Right ventricle myocardium superior (tissue), 1 donor: ENCODE measurements at places on chromosomes 12 and 14. TPM values are rescaled to one million over a fixed set of nuclear protein-coding genes. Genes with fewer than 3 reads are reported as not detected.

DNA sequence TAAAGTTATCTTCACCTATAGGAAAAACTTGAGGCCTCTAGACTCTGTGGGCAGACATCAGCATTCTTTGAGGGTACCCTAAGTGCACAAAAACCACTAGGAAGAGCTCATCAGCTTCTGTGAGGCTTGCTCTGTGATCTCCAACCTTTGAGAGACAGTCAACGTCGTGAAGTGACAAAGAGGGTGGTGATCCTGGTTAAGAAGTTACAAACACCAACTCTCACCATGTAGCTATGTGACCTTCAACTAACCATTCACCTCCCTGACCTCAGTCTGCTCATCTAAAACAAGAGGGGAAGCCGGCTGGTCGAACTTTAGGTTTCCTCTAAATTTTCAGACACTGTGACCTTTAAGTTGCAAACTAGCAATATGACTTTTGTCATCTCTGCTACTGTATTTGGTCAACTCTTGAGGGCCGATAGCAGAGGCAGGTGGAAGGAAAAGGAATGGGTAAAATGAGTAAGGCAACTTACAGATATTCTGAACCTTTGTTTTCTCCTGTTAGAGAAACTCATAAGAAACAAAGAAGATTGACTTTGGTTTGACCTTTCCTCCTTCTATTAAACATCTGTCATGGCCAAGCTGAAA lies 103.2 kb upstream of the PARP11 start:
- DNase-seq = no peak

GRCh38 chr14:72261068-72261467 lies 328.8 kb downstream of the RGS6 start:
- no peak for DNase-seq

DNA sequence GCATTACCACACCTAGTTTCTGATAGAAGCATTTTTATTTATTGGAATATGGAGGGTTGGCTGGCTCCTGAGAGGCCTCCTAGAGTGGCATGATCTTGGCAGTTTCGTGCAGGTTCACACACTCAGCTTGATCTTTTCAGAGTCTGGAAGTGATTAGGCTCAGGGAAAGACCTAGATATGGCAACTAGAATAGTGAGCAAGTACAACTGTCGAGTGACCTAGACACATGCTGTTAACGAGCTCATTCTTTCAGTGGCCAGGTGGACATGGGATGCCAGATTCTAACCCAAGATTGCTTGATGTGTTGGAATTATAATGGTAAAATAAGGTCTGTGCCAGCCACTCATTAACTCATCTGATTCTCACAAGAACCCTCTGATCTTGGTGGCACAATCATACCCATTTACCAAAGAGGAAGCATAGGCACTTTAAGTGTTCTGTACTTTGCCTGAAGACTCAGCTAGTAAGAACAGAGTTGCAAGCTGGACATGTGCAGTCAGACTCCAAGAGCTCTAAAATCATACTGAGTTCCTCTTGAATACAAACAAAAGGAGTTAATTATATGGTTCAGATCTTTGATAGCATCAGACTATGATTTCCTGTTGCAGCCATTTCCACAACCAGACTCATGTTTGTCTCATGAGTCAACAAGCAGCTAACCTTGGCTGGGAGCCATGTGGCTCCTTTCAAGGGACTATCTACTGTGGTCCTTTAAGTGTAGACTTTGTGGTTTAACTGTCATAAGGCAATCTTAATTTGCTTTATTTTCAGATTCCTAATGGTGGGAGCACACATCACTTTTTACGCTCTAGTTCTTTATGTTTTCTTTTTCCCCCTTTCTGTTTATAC lies 144.2 kb downstream of the PLEKHA5 start:
- DNase-seq = peak; percentile 81

Gene MYH6
- total RNA-seq = 4,934 TPM

Gene KRT83
- total RNA-seq = not detected

GRCh38 chr14:93207468-93208308 lies 632 bp downstream of the UBR7 start:
- DNase-seq = peak; percentile 71

GRCh38 chr12:17928708-17929366 lies 161.2 kb downstream of the RERGL start:
- no peak for DNase-seq

Gene WNT1
- not detected for total RNA-seq

DNA sequence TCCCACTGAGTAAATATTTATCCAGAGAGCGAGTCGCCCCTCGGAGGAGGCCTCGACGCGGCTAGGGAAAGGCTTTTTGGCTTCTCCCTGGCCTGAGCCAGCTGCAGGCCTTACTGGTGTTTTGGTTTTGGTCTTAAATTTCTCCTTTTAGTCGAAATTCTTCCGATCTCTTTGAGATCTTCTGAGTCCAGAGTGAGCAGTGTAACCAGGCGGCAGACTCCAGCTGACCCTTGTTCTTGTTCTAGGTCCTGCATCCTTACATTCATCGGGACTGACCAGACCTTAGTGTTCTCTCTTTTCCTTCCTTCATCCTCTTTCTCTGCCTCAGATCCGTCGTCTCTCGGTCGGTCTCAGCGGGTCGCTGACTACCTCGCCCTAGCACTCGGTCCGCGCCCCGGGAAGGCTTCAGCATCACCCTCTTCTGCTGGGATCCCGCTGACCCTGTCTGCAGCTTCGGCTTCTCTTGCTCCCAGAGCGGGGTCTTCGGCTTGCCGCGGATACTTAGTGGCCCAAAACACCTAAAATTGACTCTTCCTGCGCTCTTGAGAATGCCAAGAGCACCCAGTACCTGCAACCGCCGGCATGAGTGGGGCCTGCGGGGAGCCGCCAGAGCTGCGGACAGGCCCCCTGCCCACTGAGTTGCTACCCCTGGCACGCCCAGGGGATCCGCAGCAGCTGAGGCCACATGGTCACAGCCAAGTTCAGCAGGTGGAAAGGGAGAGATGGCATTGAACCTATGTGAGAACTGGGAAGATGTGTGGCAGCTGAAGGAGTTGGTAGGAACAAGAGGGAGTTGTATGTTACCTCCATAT lies 2.4 kb upstream of the PAX9 start:
- DNase-seq = no peak

DNA sequence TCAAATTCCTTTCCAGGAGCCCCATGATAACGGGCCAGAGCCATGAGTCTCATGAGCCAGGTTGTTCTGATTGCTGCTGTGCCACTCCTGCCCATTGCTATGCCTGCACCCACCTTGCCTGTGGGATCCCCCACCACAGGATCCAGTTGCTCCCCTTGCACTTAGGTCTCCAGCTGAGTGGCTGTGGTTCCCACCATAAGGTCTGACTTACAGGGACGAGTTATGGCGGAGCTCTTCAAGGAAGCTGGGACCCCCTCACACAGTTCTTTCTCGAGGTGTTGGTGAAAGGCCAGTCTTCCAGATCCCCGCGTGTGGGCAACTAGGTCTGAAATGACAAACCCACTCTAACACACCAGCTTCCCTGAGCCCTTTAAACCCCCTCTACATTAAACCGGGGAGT lies 111.9 kb upstream of the C14orf180 start:
- no peak for DNase-seq

- no peak for DNase-seq
These were observed 33.4 kb downstream of the NELL2 start for GRCh38 chr12:44842669-44843068.

DNA sequence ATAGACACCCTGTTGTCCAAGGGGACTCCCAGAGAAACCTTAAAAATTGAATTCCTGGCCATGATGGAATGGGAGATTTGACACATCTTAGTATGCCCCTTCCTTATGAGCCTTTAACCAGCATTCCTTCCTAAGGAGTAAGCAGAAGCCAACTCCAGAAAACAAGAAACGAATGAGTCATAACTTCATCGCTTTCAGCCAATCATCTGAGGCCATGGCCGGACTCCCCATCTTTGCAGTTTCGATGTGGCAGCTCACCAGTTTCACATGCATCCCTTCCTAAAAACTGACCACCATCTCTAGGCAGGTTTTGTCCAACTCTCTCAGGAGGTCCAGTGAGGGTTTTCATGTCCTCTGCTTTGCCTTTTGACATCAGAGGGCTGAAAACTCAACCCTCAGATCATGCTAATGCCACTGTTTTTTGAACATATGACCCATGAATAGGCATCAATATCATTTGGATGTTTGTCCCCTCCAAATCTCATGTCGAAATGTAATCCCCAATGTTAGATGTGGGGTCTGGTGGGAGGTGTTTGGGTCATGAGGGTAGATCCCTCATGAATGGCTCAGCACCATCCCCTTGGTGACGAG lies 19.9 kb downstream of the DAAM1 start:
- no peak for DNase-seq

Gene GRIP1
- total RNA-seq = 4.1 TPM

GRCh38 chr14:51539571-51540037 lies 112.1 kb upstream of the FRMD6 start:
- DNase-seq = no peak

DNA sequence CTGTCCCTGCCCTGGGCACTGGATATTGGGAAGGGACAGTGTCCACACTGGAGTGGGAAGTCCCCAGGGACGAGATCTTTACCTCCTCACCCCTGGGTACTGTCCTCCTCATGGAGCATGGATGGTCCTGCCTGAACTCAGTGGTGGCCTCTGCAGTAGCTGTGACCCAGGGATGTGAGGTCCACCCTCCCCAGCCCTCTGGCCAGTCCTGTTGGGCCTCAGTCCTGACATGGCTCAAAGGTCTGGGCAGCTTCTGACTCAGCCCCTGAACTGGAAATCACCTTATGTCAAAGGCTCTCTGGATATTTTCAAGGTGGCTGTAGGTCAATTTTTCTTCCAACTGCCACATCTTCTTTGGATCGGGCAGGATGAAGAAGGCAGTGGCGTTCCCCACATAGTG lies 24.4 kb downstream of the SERPINA1 start:
- no peak for DNase-seq

Gene RNASE3
- total RNA-seq = not detected

DNA sequence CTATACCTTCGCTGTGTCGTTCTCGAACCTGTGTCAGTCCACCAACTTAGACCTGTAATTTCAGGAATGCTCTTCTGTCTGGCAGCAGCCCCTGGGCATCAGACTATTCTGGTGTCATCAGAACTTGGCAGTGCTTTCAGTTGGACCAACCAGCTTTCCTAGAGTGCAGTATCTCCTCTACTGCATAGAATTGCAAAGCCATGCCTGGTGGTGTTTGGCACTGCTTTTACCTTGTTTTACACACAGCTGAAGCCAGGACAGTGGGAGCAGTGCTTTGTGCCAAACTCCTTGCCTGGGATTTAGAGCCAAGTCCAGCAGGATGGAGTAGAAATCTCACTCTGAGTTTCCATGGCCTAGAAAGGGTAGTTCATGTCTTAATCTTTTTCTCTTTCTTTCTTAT lies 1.5 kb downstream of the FLVCR2 start:
- DNase-seq = no peak

GRCh38 chr14:61749867-61750266 lies 12.4 kb upstream of the SNAPC1 start:
- no peak for DNase-seq

GRCh38 chr12:14691560-14691959 lies 4.8 kb downstream of the GUCY2C start:
- peak; percentile 54 for DNase-seq

DNA sequence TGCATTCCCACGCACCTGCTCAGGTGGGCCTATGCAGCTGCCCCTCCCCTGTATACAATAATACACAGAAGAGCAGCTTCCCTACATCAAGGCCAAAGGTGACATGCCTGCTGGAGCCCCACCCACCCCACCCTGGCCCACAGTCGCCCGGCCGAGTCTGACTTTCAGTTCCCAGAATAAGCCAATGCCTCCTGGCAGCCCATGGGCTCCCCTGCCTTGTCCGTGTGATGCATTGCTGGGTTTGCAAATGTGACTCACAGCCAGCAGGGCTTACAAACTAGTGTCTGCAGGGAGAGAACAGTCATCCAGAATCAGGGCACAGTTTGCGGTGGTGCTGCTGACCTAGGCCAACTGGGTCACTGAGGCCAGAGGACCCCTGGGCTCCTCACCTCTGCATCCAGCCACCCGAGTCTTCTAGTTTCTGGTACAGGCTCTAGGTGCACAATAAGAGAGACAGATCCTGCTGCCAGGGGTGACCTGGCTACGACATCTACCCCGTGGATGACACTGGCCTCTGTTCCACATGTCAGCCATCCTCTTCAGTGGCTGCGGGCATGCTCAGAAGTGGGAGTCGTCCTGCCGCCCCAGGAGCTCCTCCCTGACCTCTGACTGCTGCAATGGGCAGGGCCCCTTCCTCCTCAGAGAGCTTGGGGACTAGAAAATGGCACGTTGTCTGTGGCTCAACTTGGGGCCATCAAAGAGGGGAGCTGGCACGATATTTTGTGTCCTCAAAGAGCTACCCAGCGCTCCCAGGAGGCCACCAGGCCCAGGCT lies 84.5 kb downstream of the CHGA start:
- peak; percentile 66 for DNase-seq

Gene EFS
- 3.2 TPM for total RNA-seq

DNA sequence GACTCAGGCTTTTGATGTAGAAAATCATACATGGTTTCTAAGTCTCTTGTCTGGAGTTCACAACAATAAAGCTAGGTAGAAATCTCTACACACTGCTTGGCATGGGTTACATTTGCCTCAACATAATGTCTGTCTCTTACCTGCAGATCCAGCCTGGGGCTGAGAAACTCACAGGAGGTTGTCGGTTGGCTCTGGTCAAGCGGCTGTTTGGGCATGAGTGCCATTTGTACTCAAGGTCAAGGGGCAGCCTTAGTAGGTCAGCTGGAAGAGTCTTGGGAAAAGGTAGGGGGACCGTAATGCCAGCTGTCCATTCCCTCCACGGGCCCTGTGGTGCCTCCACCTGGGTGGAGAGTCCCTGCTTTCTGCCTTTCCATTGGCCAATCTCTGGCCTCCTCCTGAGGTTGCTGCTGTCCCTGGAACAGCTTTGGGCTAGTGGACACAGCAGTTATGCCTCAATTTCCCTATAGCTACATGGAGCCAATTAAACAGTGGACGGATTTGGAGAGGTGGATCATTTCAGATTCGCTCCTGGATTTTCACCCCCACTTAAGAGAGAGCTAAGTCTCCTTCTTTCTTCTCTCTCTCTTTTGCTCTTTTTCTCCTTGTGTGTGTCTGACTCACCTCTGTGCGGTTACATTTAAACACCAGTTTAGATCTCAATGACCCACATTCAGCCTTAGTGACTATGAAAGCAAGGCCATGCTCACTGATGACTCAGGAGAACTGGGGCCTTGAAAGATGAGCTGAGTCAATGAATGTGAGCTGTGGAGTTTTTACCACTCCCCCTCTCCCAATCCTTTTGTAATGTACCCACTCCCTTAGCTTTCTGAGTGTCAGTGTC lies 132.8 kb upstream of the HIF1A start:
- DNase-seq = no peak

Gene DDX11
- 3.6 TPM for total RNA-seq

DNA sequence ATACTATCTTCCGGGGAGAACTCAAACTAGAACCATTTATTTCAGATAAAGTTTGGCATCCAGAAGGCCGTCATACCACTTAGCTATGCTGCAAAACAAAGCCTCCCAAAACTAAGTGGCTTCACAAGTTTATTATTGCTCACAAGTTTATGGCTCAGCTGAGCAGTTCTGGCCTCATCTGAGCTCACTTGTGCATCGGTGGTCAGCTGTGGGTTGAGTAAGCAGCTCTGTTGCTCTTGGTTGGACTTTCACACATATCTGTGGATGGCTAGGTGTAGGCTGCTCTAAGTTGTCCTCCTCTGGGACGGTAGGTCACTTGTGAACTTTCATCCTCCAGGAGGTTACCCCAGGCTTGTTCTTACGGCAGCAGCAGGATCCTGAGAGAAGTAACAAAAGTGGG lies 162.7 kb downstream of the BTG1 start:
- DNase-seq = no peak

Gene HOXC10
- total RNA-seq = not detected

- no peak for DNase-seq
These were observed 26.4 kb downstream of the ZCCHC8 start for GRCh38 chr12:122474324-122474716.
